AG20443 (cell line): ENCODE measurements at places on chromosomes 13 and 19.
A peak's percentile ranks its signal among the peaks of the same experiment; 100 is the strongest.

DNA sequence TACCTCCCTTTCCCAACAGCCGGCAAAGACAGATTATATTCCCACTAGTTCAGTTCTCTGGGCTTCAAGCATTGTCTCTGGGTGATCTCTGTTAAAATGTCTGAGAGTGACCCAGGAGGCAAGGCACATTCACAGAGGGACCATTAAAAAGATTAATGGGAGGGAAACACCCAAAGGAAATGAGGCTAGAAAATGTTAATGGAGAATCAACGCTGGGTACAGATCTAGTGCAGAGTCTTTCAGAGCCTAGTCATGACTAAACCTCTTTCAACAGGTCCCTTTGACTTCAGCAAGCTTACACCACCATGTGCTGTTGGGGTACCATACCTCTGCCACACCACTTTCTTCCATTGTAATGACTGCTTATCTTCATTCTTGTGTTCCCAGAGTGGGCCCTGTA, 358.6 kb downstream of the DCT start:
- no peak for DNase-seq

GRCh38 chr13:56864451-56864850, 276.3 kb upstream of the PRR20A start:
- DNase-seq = no peak

DNA sequence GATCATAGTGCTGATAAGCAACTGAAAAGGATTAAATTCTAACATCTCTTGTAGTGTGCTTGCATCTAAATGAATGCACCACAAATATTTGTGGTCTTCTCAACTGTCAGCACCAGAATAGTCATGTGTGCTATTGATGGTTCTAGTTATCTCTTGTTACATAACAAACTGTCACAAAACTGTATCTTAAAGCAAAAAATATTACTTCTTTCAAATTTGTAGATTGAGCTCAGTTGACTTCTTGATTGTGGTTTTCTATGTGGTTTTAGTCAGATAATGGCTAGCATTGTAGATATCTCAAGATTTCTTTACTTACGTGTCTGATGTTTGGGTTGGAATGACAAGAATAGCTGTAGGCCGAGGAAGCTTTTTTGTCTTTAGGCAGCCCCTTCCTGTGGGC, 431.3 kb downstream of the SLITRK6 start:
- DNase-seq = no peak

DNA sequence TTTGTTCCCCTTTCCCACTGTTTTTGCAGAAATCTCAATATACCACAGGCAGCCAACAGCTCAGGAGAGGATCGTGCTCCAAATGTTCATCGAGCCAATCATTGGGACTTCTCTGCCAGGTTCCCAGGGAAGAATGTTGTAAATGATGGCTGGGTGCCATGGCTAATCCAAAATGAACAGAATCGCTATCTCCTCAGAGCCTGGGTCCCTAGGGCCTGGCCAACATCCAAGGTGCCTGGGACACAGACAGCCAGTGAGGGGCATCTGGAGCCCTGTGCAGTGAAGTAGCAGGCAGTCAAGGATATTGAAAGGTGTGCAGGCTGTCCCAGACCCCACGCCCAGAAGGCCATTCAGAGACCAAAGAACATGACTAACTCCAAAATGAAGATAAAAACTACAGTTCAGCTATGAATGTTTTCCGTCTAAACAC, 37.8 kb downstream of the BRD4 start:
- DNase-seq = no peak

DNA sequence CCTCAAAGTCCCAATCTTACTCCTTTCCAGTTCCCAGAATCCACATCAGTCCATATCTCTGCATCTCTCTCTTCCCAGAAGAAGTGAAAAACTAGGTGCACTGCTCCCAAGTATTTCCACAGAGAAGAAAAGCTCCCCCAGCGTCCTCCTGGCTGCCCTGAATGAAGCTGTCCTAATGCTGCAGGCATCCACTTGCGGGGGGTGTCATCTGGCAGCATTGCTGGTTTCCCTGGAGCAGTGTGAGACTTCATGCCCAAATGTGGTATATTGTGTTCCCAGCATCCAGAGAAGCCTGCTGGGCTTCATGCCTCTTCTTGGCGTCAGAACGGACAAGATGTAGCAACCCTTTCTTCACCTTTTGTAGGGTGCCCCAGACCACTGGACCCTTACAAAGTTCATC, 32.9 kb upstream of the ARHGEF7 start:
- no peak for DNase-seq

- DNase-seq = no peak
Observed at GRCh38 chr19:58400316-58400915, 5.0 kb downstream of the RNF225 start.

- no peak for DNase-seq
Observed at GRCh38 chr13:40126306-40127085, 471.0 kb downstream of the COG6 start.

DNA sequence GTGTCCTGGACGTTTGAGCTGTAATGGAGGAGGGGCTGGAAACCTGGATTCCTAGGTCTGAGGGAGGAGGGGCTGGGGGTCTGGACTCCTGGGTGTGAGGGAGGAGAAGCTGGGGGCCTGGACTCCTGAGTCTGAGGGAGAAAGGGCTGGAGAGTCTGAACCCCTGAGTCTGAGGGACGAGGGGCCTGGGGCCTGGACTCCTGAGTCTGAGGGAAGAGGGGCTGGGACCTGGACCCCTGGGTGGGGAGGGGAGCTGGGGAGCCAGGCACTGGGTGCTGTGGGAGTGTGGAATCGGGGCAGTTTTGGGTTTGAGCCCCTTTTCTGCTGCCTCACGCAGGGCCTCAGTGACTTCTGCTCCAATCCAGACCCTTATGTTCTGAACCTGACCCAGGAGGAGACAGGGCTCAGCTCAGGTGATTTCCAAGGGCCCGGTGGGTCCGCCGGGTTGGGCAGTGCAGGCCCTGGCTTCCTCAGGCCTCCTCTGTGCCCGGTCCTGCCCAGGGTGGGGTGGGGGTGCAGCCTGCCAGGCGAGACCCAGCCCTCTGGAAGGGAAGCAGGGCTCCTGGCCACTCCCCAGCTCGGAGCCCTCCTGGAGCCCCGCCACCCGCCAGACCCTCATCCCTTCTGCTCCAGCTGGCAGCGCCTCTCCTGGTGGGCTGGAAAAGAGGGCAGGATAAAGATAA, 14.4 kb downstream of the TTYH1 start:
- no peak for DNase-seq

DNA sequence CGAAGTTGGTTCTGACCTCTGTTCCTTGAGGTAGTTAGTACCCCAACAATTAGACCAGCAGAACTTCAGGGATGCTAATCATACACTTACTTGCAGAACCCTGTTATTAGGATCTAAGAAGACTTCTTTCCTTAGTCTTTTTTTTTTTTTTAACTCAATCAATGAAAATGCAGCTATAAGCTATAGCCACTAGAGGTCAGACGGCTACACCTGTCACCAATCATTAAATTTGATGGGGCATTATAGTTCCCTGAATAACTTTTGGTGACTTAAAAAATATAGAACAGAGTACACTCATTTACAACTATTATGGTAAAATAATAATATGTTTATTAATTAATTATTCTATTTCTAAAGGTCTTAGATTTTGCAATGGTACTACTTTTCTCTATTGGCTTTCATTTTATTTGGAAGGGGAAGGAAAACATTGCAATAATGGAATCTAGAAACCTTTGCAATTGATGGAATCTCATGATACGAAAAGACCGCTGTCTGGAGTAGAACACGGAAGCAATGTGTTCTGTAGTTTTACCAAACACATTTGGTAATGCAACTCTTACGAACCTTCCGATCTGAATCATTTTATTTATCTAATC, 483.2 kb downstream of the DIAPH3 start:
- DNase-seq = peak; percentile 18

GRCh38 chr19:5436106-5436947, 18.9 kb upstream of the ZNRF4 start:
- peak; percentile 95 for DNase-seq

DNA sequence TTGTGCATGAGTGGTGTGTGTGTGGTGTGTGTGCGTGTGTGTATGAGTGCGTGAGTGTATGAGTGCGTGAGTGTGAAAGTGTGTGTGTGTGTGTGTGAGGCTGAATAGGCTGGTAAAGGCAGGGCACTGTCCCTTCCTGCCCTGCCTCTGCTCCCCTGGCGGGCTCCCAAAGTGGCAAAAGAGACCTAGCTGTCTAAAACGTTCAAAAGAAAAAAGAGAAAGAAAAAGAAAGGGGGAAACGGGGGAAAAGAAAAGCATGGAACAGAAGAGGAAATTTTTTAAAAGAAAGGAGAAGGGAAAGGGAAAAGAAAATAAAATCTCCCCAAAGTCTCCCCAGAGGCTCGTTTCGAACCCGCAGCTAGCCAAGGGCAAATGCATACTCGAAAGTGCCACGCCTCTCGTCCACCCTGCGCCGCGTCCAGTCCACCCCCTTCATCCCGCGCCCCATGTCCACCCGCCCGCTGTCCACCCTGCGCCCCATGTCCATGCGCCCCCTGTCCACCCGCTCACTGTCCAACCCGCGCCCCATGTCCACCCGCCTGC, 37.0 kb upstream of the FLT1 start:
- no peak for DNase-seq

GRCh38 chr13:24250376-24251057, 58.9 kb upstream of the C1QTNF9 start:
- DNase-seq = no peak

- no peak for DNase-seq
Observed at GRCh38 chr19:38402623-38402966, 298 bp upstream of the FAM98C start.

DNA sequence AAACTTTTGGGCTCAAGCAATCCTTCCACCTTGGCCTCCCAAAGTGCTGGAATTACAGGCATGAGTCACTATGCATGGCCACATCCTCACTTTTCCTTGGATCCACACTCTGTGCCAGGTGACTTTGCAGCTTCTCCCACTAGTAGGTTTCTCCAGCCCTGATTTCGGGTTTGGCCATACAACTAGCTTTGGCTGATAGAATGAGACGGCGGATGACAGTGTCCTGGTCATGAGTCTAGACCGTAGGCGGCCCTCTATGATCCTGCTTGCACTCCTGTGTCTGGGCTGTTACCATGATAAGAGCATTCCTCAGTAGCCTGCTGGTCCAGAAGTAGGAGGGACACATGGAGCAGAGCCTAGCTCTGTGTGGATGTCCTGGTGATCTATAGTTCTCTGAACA, 112.5 kb upstream of the KL start:
- no peak for DNase-seq

DNA sequence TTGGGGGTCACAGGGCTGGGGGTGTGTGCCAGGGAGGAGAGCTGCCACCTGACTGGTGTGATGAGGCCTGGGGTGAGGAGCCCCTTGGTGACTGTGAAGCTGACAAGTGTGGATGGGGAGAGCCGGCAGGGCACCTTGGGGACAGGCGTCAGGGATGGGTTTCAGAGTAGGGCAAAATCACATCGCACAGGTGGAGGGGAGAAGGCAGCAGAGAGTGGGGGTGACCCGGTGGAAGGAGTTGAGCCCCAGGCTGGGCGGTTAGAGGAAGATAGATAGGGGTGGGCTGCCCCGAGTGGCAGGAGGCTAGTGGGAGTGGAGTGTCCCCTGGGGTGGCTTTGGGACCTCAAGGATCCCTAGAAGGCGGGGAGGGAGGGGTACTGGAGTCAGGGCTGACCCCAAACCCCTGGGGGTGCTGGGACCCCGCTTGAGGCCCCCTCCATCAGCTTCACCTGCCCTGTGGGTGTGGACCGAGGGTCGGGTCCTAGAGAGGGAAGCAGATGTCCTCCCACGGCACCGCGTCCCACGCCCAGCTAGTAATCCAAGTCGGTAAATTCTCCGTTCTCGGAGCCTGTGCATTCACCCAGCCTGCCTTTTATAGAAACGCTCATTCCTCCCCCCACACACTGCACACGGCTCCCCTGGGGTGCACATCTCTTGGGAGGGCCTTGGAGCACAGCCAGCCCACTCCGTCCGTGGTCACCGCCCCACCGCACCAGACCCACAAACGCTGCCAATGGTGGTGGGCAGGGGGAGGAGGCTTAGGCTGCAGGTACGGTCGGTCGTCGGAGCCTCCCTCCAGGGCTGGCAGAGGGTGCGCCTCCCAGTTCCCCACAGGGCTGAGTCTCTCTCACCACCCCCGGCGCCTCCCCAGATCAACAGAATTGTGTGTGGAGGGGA, 2.4 kb downstream of the CTXN1 start:
- no peak for DNase-seq

DNA sequence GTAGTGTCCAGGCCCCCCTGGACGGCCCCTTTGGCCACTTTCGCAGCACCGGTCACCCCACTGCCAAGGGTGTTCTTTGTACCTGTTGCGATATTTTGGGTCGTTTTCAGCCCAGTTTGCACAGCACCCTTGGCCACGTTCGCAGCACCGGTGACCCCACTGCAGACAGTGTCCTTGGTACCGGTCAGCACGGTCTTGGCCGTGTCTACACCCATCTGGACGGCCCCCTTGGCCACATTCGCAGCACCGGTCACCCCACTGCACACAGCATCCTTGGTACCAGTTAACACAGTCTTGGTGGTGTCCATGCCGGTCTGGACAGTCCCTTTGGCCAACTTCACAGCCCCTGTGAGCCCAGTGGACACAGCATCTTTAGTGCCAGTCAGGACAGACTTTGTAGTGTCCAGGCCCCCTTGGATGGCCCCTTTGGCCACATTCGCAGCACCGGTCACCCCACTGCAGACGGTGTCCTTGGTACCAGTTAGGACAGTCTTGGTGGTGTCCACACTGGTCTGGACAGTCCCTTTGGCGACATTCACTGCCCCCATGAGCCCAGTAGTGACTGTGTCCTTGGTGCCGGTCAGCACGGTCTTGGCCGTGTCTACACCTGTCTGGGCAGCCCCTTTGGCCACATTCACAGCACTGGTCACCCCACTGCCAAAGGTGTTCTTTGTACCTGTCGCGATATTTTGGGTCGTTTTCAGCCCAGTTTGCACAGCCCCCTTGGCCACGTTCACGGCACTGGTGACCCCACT, 6.8 kb downstream of the PLIN4 start:
- DNase-seq = no peak

- DNase-seq = no peak
Observed at GRCh38 chr13:63285426-63285825, 1869.8 kb upstream of the PCDH20 start.

DNA sequence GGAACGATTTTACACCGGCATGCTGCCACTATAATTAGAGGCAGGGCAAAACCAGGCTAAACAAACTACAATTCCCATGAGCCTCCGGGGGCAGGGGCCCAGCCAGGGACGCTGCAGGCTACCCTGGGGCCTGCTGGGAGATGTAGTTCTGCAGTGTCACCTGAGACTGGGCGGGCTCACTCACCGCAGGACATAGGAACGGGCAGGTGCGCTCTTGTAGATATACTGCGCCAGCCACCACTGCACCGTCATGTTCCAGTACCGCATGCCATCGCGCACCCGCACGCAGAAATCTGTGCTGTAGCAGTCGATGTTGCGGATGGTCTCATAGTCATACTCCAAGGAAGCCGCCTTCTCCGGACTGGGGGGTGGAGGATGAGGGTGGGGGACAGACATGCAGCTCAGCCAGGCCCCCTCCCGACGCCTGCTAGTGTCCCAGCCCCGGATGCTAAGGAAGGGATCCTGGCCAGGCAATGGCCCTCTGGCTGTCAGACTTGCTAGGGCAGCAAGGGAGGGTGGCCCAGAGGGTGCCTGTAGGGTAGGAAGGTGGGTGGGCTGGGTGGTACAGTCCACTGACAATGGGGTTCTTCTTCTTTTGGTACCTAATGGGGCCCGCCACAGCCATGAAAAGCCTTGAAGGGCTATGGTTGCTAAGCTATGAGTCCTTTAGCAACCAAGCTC, 5.8 kb upstream of the TMC4 start:
- no peak for DNase-seq

GRCh38 chr13:78603240-78603957, at the start of gene POU4F1:
Gene POU4F1, minus strand, starts transcription at chr13:78603552. Its CDS starts 226 bp downstream, at chr13:78603326.
- peak; percentile 47 for DNase-seq

- no peak for DNase-seq
Observed at GRCh38 chr13:51223560-51224270, 1.5 kb downstream of the FAM124A start.
